ENCODE measurements at places on chromosomes 1 and 21. TPM values are rescaled to one million over a fixed set of nuclear protein-coding genes. Genes with fewer than 3 reads are reported as not detected.

- DNase-seq, result no peak
These were observed 136.5 kb downstream of the ZZZ3 start for GRCh38 chr1:77545970-77546369.

DNA sequence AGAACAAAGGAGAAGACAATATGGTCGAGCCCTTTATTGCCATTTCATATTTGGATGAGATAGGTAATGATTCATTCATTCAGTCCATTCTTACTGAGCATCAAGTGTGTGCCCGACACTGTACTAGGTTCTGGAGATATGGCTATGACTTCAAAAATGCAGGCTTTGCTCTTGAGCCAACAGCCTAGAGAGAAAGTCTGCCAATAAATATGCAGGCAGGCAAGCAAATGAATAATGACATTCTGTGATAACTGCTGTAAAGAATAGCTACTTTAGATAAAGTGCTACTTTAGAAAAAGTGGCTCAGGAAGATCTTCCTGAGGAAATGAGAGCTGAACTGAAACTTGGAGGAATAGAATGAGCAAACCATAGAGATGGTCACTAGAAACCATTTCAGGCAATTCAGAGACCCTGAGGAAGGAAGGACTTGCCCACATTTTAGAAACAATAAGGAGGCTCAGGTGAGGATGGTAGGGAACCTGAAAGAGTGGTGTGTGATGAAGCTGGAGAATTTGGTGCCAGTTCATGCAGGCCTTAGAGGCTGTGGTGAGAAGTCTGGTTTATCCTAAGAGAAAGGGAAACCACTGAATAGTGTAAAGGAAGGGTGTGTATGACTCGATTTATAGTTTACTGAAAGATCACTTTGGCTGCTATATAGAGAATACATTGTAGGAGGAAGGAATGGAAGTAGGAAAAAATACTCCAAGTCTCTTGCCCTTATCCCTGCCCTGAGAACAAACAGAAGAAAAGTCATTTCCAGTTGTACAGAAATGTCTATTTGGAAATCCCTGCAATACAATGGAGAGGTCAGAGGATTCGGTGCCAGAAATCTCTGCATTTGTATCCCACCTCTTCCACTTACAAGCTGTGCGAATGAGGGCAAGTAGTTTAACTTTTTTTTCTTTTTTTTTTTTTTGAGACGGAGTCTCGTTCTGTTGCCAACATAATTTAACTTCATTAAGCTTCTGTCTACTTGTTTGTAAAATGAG, 167.9 kb downstream of the VPS13D start:
- no peak for DNase-seq

GRCh38 chr1:222290866-222291265, 257.0 kb downstream of the HHIPL2 start:
- no peak for DNase-seq

- no peak for DNase-seq
These were observed 11.9 kb downstream of the ZYG11B start for GRCh38 chr1:52738148-52738547.

The KCTD3 gene
- total RNA-seq, result 42.2 TPM

- DNase-seq, result peak; percentile 71
These were observed 68.1 kb downstream of the JAK1 start for GRCh38 chr1:64898107-64898861.

The OR14C36 gene
- total RNA-seq, result not detected

DNA sequence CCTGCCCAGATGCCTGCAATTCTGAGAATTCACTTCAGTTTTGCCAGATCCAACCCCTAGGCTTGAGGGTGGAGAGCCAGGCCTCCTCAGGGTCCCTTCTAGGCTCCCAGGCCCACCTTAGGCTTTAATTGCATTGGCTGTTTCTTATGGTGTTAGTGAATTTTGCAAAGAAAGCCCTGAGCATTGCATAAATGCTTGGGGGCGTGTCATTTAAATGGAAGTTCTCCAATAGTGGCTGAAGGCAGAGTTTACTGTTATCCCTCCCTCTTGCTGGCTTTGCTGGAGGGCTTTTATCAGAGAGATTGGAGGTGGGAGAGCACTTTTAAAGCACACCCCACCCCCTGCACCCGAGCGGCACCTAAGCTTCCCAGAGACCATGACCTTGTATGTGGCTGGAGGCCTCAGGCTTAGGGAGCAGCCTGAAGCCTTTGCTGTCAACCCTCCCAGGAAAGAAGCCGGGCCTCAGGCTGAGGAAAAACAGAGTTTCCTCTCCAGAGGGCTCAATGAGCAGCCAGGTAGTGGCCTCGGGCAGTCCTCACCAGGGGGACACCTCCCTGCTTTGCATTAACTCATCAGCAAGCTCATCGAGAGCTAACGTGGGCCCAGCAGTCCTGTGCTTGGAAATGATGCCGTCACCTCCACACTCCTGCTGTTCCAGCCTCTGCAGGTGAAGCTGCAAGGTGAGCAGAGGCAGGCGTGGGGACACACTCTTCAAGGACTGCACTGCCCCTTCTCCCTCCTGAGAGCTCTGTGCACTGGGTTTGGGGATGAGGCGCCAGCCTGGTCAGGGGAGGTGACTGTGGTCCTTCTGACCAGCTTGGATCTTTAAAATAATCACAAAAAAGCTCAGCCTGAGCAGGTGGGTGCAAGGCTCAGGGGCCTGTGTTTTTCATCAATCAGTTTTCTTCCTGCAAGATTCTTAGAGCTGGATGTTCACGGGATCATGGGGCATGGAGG, 58.0 kb downstream of the STUM start:
- DNase-seq, result no peak

DNA sequence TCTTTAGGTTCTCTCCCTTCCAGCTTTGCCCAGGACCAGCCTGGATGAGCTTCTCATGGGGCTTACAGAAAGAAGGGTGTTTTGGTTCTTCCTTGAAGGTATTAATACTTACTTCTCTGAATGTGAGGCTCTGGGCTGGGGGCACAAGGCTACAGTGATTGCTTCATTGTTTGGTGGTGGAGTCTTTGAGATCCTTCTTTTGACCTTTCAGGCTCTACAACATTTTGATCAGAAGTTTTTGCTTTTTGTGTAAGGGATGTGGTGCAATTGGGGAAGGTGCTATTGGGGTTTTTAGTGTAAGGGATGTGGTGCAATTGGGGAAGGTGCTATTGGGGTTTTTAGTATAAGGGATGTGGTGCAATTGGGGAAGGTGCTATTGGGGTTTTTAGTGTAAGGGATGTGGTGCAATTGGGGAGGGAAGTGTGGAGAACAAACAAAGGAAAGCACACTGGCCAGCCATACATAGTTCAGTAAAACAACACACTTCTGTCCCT, 103.6 kb upstream of the IVNS1ABP start:
- no peak for DNase-seq

The CD5L gene
- not detected for total RNA-seq

- DNase-seq, result peak; percentile 54
These were observed 10.9 kb upstream of the CD101 start for GRCh38 chr1:116990612-116991151.

DNA sequence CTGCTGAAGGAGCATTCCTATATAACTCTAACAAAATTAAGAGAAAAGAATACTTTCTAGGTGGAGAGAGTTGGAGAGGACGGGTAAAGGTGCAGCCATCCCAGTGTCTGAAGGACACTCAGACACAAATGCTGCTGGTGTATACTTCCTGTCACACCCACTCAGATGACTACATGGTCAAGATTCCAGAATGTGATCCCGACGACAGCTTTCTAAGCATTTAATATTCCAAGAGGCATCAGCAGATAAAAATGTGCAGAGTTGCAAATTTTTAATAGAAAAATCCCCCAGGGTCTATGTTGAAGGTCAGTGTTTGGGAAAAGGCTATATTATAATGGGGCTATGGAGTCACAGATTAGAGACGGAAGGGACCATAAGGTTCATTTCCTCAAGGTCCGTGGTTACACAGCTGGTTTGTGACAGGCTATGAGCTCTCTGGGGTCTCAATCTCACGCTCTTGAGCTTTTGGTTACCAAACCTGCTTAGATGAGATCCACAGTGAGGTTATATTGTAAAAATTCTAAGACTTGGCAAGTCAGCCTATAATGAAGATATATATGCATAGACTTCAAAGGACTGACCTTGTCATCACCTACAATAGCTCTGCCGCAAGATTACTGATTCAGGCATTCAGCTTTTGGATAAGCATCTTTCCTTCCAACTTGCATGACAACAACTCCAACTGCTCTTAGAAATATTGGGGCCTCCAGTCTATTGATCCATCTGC, 35.1 kb downstream of the ZNF281 start:
- no peak for DNase-seq

- no peak for DNase-seq
These were observed 41.7 kb downstream of the TMEM53 start for GRCh38 chr1:44632598-44632997.

GRCh38 chr1:51295926-51296325, 34.4 kb downstream of the TTC39A start:
- no peak for DNase-seq

The FCRL4 gene
- 0.09 TPM for total RNA-seq

DNA sequence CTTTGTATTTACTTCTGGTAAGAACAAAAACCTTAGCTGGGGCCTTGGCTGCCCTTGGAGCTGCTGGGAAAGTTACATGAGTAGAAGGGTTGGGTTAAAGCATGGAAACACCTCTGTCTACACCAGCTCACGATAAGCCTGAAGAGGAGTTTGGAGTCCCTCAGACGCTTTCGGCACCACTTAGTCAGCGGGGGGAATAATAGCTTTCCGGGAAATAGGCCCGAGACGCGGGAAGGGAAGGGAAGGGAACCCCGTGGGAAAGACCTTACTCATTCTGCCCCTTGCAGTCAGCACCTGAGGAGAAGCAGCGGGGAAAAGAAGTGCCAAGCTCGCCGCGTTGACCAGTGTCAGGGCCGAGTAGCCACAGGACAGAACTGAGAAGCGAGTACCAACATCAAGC, 66.4 kb upstream of the PDE9A start:
- DNase-seq, result no peak

- no peak for DNase-seq
These were observed 123.4 kb upstream of the KCNK1 start for GRCh38 chr1:233490488-233490887.

The FCGR3A gene
- 23.1 TPM for total RNA-seq

- DNase-seq, result no peak
These were observed 76.7 kb downstream of the NFASC start for GRCh38 chr1:204947338-204947737.

DNA sequence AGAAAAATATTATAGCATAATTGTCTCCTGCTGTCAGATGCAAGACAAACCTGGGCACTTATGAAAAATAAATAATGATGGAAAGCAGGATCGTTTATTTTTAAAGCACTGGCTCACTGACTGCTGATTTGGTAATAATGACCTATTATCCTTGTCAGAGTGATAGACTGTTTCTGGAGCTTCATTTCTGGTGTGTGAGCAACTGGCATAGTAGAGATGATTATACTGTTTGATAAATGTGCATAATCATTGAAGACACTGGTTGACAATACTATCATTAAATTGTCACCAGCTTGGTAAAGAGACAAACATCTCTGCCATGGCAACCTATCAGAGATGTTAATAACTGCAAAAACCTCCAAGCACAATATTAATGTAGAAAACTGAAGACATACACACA, 179.9 kb upstream of the ZNF644 start:
- DNase-seq, result no peak

GRCh38 chr1:162562470-162562828, 927 bp downstream of the UAP1 start:
- DNase-seq, result peak; percentile 64

GRCh38 chr21:26758083-26758880, 86.9 kb downstream of the ADAMTS1 start:
- no peak for DNase-seq

The ATG4C gene
- total RNA-seq, result 11.3 TPM

- no peak for DNase-seq
These were observed 96.8 kb downstream of the TENT5C start for GRCh38 chr1:117702654-117703053.

DNA sequence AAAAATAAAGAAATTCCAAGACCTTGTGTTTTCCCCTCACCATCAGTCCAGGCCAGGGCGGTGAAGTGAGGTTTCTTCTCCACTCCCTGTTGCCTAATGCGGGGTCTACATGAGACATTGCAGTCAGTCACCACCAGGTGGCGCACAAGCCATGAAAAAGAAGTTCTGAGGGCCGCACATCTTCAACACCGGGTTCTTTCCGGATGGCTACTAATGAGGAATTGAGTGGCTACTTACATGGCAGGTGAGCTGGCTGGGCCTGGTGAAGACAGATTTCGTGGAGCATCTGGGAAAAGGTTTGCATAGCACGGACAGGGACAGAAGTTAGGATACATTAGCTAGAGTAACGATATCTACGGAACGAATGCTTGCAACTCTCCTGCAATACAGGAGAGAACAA, 15.8 kb upstream of the S100A11 start:
- peak; percentile 83 for DNase-seq

DNA sequence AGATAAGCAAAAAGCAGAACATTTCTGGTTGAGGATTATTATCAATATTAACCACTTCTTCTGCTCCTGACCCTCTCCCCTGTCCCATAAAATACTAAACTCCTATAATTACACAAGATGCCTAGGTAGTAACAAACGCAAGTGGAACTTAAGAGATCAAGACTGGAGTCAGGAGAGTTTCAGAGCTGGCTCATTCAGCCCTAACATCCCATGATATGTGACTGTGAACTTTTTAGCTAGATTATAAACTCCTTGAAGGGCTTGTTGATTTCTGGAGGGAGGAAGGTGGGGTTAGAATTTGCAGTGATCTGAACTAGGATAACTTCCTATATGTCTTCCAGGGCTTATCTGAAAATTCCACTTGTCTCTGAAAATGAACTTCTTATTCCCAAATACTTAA, 130.6 kb downstream of the TGFB2 start:
- no peak for DNase-seq

The CHRNB2 gene
- 0.24 TPM for total RNA-seq

The FLG2 gene
- not detected for total RNA-seq

DNA sequence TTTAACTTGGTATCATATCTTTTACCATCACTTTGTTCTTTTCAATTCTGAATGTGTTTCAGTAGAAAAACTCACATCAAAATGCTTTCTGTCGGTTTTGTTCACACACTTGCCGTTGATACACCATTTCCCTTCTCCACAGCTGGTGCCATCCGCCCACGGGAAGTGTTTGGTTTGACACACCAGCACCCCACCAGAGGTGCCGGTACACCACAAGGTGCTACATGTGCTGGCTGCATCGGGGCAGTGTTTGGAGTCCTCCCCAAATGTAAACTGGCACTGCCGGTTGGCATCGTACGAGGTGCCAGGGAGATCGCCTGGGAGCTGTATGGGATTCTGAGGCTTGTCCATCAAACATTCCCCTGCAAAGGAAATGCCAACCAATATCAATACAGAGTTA, 5.0 kb downstream of the ADAMTS1 start:
- DNase-seq, result no peak

The AHCYL1 gene
- total RNA-seq, result 87.8 TPM

The AJAP1 gene
- total RNA-seq, result 1.1 TPM
